GM20000 (cell line): ENCODE measurements at places on chromosomes 1 and 21.
A peak's percentile ranks its signal among the peaks of the same experiment; 100 is the strongest.

DNA sequence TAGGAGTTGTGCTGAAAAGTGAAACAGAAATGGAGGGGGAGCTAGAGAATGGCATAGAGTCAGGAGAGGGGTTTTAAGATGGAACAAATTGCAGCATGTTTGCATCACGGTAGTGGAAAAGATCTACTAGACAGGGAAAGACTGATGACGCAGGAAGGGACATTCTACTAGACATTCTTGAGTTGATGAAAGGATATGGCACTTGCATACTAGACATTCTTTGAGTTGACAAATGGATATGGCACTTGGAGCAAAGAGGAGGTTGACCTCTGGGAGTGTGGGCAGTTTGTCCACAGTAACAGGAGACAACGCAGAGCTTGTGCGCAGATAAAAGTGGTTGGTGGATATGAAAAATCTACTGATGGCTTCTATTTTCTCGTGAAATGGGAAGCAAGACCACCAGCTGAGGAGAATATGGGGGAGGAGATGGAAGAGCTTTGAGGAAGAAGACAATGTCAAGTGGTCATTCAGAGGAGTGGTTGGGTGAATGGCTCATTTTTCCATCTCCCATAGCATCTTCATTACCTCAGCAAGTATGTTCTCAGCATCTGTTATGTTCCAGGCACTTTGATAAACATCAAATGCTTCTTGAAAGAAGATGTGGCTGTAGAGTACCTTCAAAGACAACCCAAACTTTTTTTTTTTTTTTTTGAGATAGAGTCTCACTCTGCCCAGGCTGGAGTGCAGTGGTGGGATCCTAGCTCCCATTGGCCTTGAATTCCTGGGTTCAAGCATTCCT, 2.4 kb upstream of the CTPS1 start:
- no peak for DNase-seq

DNA sequence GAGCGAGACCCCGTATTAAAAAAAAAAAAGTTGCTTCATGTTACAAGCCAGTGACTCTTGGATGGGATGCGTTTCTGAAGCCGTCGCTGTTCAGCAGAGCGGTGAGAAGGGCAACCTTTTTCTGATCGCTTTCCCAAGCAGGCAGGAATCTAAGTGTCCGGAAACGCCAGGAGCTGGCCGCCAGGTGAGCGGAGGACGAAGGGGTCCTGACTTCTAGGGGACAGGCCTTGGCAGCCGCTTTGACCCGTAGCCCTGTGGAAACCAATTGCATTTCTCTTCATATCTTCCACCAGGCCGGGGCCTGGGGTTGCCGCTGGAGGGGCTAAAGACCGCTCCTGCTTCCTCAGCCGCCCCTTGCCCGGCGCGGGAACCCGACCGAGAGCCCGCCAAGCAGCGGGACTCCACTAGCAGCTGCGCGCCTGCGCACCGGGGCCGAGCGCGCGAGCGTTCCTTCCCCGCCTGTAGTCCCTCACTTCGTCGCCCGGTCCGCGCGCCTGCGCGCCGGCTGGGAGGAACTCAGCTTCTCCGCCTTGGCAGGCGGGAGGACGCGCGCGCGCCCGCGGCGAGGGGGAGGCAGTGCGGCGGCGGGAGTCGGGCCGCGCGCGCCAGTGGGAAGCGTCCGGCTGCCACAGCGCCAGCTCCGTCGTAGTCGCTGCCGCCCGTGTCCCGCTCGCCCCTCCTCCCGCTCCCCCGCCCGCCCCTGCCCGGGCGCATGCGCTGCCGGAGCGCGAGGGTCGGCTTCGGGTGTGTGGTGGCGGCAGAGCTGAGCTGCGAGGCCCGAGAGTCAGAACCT, at the start of gene SPEN:
Gene SPEN, plus strand, starts transcription at position 608 of the 793 bp plus-strand sequence. CDS start 361 bp downstream, outside the sequence.
- DNase-seq = peak; percentile 95

DNA sequence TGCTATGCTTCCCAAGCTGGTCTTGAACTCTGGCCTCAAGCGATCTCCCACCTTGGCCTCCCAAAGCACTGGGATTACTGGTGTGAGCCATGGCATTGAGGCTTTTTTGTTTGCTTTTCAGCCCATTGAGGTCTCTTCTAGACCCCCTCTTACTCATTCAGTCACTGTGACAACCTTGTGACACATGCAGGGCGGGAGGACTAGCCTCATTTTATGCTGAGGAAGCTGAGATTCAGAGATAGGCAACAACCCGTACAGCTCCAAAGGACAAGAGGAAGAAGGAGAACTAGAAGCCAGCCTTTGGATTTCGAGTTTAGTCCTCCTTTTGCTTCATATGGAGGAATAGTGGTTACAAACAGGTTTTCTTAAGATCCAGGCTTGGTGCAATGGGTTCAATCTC, 83.9 kb upstream of the WDR26 start:
- DNase-seq = no peak

GRCh38 chr1:208213786-208214185, 30.4 kb downstream of the PLXNA2 start:
- no peak for DNase-seq

DNA sequence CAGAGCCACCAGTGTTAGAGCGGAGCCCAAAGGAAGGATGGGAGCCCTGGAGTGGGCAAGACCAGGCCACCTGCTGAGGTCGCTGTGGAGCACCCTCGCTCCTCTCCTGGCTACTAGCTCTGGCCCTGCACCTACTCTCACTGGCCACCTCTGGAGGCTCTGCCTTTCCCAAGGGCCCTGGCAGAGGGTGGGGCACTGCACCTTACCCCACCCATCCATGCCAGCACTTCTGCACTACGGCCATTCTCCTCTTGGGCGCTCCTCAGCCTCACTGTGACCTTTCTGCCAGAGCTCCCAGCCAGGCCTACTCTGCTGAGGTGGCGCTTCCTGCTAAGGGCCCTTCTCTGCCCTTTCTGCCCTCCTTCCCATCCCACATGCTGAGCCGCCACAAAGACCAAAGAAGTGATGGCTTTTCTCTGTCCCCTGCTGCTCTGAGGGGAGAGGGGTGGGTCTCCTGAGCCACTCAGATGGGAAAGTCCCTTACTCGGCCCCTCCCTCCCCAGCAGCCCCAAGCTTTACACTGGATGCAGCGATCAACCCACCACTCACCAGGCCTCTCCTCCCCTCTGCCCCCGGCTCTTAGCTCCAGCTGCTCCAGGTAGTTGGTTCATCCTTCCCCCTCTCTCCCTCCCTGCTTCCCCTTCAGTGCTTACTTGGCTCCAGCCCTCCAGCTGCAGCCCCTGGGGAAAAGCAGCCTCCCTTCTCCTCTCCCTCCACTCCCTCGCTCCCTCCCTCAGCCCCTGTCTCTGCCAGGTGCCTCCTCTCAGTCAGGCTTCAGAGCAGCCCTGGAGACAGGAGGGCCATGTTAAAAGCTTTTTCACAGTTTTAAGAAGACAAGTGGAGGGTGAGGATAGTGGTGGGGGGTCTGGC, 14.8 kb upstream of the TMEM222 start:
- DNase-seq = no peak

DNA sequence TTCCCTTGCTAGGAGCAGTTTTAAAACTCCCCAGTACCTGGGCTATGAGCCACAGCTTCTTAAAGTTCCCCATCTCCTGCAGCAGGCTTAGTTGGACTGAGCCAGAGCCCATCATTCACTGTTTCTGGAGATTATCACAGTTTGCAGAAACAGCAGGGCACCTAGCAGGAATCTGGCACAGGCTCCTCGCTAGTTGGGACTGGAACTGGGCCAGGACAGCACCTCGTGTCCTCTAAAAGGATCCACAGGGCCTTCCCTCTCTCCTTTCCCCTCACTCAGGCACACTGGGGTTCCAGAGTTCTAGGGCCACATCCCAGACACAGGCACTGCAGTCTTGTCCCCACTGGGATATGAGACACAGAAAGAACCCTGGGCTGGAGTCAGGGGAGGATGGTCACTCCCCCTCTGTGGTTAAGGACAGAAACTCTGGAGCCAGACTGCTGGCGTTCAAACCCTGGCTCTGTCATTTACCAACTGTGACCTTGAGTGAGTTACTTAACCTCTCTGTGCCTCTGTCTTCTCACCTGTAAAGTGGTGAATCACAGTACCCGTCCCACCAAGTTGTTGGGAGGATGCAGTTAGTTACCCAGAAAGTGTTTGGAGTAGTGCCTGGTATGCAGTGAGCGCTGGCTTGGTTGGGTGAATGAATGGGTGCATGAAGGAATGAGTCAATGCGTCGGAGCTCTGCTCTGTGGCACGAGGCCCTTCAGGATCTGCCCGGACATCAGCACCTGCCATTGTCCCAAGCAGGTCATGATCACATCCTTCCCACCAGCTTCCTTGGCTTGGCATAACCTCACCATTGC, 18.8 kb upstream of the ECE1 start:
- no peak for DNase-seq

- DNase-seq = peak; percentile 2
These were observed 3901.8 kb downstream of the SRGAP2C start for GRCh38 chr1:125086611-125087010.

GRCh38 chr1:22662986-22663408, 10.0 kb downstream of the C1QB start:
- DNase-seq = no peak

DNA sequence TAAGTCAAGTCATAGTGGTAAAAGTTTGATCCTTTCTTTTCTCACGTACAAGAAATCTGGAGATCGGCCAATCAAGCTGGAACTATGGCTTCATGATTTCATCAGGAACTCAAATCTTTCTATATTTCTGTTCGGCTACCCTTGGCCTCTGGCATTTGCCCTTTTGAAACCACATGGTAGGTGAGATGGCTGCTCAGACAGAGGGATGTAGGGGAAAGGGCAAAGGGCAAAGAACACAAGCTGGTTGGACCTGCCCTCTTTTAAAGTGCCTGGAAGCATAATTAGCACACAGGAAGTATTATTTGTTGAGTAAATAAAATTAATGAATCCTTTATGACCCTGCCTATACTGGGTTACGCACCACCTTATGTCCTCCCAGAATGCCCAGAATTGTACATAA, 11.5 kb upstream of the RGS1 start:
- no peak for DNase-seq

GRCh38 chr1:21638531-21639341, 30.4 kb downstream of the RAP1GAP start:
- DNase-seq = no peak

DNA sequence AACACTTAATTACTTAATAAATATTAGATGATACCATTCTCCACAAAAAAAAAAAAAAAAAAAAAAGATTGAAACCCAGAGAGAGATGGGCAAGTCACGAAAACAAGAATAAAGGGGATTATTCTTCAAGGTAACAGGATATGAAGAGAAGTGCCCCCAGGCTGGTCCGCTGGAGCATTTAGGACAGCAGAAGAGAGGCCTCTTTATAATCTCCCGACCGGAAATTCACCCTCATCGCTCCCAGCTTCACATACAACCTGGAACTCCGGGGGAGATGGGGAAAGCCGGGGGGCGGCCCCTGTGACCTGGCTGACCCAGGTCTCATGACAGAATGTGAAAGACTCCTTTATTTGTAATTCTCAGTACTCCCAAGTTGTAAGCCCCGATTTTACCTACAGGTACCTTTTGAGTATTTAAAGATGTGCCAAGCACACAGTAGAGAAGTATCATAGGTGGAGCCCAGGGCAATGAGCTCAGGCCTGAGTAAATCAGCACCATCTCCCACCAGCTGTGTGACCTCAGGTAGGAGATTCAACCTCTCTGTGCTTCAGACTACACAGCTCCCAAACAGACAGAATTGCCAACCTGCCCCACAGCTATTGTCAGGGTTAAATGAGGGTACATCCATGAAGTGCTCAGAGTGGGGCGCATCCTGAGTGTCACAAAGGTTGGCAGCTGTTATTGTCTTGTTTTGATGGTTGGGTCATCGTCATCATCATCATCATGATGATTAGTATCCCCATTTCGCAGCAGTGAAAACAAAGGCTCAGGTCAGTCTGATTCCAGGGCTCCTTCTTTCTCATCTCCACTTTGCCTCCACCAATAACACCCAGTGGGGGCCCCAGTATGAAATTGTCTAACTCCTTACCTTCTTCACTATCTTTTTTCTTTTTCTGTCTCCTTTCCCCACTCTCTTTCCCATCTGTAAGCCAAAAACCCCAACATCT, 148.4 kb downstream of the PSMG1 start:
- no peak for DNase-seq

DNA sequence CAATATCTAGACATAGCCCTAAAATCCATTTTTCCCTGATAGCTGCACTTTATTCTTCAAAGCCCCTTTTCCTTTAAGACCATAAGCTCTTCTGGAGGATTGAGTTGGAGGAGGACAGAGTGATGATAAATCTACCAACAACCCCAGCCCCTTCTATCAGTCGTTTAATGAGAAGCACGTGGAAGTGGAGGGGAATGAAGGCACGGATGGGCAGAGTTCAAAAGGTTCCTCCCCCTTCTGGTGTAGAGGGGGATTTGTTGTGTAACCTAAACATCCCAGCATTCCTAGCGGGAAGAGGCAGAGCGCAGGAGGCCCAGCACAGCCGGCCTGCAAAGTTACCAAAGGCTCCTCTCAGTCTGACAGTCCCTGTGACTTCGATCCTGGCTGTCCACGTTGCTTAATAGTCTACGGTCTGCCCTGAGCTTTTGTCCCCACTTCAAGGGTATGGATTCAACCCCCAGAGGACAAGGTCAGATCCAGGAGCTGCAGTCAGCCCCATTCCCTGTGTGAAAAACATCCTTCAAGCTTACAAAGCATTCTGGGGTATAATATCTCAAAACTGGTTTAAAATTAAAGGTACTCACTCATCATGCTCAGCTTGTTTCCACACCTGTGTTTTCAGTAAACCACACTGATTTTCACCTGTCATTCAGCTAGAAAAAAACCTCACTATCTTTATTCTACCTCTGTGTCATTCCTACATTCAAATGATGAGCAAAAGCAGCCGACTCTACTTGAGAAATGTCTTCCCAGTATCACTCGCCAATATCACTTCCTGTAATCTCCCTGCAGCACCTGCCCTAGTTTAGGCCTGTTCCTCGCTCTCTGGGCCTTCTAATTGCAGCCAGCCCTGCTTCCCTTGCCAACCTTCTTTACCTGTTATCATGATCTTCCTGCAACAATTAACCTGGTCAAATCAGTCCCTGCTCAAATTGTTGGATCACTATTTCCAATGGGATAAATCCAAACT, 117.9 kb downstream of the PLPP3 start:
- no peak for DNase-seq

- no peak for DNase-seq
These were observed 177.5 kb downstream of the ASTN1 start for GRCh38 chr1:176987016-176987415.

DNA sequence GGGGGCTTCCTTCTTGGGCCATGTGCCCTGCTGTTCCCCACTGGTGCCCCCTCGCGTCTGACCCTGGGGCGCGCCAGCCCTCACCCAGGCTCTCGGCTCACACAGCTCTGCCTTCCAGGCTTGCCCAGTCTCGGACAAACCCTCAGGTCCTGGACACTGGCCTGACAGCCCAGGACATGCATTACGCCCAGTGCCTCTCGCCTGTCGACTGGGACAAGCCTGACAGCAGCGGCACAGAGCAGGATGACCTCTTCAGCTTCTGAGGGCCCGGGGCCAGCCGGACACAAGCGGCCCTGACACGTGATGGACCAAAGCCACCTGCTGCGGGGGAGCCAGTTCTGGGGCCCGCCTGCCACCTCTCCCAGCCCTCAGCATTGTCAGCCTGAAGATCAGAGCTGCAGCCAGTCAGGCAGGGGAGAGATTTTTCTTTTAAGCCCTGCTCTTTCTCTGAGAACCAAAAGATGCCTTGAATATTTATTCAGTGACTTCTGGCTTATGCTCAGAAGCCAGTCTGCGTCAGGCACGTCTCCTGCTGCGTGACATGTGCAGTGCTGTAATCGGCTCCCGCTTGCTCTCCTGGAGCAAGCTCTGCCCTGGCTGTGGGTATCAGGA, 23.4 kb downstream of the LDLRAP1 start:
- DNase-seq = no peak
